CD4-positive, alpha-beta T cell treated with Interleukin-17A for 1 hour (primary cell): ENCODE measurements at places on chromosomes 12 and 14.
A peak's percentile ranks its signal among the peaks of the same experiment; 100 is the strongest.

- no peak for DNase-seq
Observed at GRCh38 chr12:24499151-24500146, 449.5 kb downstream of the BCAT1 start.

GRCh38 chr12:58988643-58989344, 68.5 kb upstream of the LRIG3 start:
- no peak for DNase-seq

DNA sequence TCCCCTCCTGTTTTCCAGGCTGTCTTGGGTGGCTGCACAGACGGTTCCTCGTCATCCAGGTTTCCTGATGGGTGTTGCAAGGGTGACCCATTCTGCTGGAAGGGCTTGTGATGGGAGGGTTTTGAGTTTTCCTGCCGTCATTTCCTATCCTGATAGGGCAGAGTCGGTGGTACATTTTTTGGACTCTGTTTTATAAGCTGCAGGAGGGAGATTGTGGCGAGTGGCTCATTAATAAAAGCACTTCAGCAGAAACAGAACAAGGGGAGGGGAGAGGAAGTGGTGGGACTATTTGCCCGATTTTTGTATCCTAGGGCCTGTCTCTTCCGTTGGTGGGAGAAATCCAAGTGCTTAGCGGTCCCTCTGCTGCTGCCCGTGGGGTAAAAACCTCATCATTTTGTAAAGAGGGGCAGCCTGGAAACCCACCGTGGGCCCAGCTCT, 40.0 kb downstream of the TSPAN9 start:
- DNase-seq = no peak

DNA sequence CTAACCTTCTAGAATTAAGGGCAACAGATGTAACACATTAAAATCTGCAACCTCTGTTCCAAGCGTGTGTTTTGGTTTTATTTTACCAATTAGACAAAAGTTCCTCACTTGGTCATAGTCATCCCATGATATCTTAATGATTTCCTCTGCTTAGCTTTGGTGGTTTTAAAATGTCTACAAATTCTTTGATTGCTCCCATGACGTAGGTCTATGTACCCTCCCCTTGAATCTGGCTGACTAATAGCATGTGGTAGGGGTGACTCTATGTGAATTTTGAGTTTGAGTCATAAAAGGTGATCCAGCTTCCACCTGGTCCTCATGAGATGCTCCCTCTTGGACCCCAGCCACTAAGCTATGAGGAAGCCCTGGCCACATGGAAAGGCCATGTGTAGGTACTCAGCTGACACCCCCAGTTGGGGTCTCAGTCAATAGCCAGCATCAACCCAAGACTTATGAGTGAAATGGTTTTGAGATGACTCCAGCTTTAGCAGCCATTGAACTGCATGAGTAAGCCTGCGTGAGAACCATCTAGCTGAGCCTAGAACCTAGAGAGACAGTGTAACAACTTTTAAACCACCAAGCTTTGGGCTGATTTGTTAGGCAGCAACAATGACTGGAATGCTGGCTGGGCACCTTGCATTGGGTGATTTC, 247.1 kb downstream of the MSRB3 start:
- no peak for DNase-seq

- no peak for DNase-seq
Observed at GRCh38 chr14:32190673-32191072, 11.2 kb upstream of the RNU6-7 start.

DNA sequence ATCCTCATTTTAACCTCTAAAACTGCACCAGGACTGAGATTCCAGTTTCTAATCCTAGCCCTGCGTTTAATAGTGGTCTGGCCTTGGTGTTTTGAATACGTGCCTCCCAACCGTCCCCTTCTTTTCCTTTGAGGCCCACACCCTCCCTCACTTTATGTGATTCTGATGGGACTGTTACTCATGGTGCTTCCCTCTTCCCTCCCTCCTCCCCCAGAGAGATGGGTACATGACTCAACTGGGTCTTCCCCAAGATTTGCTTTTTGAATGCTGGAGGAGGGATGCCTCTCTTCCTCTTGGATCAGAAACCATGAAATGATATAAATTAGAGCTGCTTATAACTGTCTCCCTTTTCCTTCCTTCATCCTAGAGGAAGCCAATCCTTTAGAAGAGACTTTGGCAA, 8.2 kb upstream of the PPP2R5E start:
- no peak for DNase-seq

DNA sequence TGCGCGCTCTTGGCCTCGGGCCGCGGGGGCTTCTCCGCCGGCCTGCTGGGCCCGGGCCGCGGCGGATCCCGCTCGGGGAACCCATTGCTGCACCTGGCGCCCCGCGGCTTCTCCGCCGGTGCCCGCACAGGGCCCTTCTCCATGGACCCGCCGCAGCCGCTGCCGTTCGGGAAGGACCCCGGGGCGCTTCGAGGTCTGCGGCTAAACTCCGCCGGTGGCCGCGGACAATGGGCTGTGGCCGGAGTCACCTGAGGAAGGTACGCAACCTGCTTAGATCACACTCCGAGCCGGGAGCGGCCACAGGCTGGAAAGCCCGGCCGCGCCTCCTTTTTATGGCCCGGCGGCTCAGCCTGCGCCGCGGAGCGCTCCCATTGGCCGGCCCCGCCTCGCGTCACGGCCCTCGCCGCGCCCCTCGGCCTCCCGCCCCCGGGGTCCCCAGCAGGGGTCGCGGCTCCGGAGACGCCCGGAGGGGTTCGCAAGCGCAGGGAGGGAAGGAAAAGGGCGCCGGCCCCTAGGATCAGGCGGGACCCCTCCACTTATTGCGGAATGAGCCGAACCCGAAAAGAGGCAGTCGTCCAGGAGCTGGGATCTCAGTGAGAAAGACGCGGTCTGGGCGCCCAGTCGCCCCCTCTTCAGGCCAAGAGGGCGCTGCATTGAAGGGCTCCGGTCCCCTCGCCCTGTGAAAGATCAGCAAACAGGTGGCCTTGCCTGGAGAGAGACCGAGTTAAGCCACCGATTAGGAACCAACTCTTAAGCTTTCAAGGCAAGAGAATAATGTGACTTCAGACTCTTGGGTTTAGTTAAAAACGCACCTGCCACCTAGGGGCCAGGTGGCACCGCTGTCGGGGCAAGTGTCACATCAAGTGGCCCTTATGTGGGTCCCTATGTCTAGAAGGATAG, at the start of gene GCH1:
Gene GCH1, minus strand, starts transcription at position 306 of the 900 bp plus-strand sequence. Its CDS starts 163 bp downstream, at position 143.
- peak; percentile 82 for DNase-seq

DNA sequence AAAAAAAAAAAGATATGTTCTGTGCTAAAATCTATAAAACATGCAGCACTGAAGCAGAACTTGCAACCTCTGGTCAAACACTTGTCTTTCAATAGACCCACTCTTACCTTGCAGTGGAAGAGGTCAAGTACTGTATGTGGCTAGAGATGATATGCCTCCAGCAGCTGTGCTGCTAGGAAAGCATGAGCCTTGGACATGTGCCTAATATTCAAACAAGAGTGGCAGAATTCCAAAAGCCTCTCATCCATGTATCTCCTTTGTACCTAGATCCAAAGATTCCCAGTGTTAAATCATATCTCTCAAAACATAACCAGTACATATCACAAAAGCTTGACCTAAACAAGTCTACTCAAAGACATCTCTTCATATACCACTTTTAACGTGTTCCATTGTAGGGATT, 105.0 kb upstream of the CPNE8 start:
- DNase-seq = no peak

DNA sequence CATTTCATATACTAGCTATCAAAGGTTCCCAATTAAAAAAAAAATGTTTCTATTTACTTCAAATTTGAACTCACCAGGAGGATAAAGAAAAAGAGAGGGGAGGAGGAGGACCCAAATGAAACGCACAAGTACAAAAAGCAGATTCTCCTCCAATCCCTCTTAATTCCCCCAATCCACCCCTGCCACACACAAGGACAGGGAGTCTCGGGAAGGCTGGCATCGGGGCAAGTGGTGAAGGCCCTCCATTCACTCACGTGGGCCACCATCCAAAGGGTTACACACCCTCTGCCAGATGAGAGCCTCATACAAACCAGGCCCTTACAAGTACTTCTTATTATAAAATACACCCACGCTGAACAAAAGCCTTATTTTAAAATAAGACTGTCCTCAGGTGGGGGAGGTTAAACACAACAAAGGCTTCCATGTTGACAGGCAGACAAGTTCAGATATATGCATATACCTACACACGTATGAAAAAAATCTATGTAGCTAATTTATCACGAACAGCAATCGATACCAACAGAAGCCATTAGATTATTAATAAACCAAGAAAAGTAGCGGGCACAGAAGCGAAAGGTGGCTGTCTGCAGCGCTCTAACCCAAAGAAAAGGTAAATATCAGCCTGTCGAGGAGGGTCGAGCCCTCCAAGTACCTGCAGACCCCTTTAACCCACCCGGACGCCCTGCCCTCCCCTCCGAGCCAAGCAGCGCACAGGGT, 1.5 kb downstream of the ATP2B1 start:
- DNase-seq = peak; percentile 43

- DNase-seq = no peak
Observed at GRCh38 chr12:77189458-77189857, 124.1 kb upstream of the E2F7 start.

DNA sequence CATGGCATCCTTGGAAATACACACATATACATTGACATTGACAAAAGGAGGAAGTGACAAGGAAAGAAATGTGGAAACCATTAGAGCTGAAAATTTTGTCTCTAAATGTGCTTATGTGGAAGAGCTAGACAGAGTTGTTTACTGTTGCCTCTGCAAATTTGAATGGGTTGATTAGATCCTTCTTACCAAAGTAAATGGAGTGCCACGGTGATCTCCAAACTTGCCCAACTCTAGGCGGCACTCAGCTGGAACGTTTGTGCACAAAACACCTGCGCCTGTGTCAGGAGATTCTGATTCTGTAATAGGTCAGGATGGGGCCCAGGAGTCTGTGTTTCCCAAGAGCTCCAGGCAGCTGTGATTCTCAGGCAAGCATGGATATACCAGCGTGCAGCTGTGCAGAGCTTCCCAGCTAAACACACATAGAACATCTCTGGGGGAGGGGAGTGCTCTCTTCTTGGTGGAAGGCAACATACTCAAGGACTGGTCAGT, 77.8 kb upstream of the BDKRB2 start:
- no peak for DNase-seq

DNA sequence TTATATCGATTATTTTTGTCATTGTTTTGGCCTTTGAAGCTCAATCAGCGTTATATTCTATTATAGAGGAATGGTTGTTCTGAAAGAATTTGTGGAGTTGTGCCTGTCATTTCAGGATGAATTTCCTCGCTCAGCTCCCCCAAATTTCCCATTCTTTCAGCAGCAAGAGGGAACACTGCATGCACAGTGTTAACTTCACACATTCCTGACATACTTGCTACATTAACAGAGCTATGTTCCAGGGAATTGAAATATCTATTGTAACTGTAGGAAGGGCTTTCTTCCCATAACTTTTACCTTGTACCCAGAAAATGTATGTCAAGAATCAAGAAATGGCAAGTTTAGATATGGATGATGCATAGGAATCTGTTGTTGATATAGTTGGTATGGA, 379.0 kb downstream of the LRIG3 start:
- DNase-seq = no peak

DNA sequence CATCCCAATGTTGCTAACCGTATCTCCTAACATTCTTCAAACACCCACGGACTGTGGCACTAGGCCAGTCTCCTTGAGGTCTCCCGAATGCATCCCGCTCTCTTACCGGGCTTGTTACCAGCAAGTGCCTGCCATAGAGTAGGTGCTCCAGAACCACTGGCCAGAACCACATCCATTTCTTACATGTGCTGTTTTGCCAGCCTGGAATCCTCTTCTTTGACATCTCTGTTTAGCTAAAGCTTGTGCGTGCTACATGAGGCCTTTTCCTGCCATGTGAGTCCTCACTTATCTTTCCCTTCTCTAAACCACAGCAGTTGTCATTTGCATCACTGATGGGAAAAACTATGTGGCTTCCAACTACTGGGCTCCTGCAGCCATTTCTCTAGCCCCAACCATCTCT, 397.4 kb downstream of the PCNX1 start:
- DNase-seq = no peak

GRCh38 chr12:24679126-24679525, 269.8 kb downstream of the BCAT1 start:
- DNase-seq = no peak

DNA sequence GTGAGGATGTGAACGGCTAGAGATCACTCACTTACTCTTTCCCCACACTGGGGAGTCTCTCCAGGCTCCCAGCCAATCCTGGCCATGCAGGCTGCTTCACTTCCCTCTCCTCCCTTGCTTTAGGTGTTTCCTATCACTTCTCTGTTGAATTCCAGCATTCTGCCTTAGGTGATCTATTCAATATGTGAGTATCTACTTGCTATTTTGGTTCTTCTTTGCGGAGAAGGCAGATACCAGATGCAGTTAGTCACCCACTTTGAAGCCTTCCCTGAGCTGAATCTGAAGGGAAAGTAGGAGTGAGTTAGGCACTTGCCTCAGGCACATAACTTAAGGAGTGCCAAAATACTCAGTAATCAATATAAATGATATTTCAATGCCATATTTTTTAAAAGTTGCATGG, 36.0 kb upstream of the FAR2 start:
- DNase-seq = no peak

DNA sequence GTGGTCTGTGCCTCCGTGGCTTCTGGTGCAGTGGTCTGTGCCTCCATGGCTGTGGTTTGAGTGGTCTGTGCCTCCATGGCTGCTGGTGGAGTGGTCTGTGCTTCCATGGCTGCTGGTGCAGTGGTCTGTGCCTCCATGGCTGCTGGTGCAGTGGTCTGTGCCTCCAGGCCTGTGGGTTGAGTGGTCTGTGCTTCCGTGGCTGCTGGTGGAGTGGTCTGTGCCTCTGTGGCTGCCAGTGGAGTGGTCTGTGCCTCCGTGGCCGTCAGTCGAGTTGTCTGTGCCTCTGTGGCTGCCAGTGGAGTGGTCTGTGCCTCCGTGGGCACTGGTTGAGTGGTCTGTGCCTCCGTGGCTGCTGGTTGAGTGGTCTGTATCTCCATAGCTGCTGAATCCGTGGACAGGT, 10.1 kb downstream of the SELPLG start:
- DNase-seq = no peak

DNA sequence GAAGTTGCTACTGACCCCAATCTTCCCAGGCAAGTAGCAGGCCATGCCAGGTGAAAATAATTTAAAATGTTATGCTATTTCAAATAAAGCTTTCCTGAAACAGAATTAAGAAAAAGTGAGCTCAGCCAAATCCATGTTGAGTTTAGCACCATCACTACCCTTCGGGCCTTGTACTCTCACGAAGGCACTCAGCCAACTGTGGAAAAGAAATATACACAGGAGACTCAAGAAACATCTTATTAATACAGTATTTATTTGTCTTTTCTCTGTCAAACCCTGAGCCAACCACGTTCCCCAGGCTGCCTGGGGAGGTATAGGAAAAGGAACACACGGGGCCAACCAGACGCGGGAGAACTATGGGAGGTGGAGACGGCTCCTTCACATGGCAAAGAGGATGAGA, 10.9 kb downstream of the ATP5MC2 start:
- DNase-seq = no peak

- DNase-seq = no peak
Observed at GRCh38 chr12:112480931-112481330, 62.2 kb downstream of the PTPN11 start.

GRCh38 chr12:73632661-73633060, 905.0 kb upstream of the ATXN7L3B start:
- DNase-seq = no peak

GRCh38 chr12:15717940-15718567, 71.1 kb downstream of the EPS8 start:
- no peak for DNase-seq

- DNase-seq = no peak
Observed at GRCh38 chr12:21172079-21172478, 41.1 kb downstream of the SLCO1B1 start.
